Tibial nerve (tissue), 4 donors: ENCODE measurements at places on chromosomes 5 and 9. TPM values are rescaled to one million over a fixed set of nuclear protein-coding genes. Genes with fewer than 3 reads are reported as not detected.

DNA sequence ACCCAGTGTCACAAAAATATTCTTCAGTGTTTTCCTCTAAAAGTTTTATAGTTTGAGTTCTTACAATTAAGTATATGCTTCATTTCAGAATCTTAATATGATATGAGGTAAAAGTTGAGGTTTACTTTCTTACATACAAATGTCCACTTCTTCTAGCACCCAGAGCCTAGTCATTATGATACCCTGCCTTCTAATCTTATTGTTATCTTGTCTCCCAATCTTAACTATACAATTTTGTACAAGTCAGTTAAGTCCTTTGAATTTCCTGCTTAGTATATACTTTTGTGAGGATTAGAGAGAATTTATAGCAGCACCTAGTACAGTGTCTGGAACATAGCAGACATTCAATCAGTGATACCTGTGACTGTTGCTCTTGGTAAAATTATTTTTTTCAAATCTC, 29.3 kb downstream of the RAD50 start:
- no peaks in the 10 kb centered on the region for H3K4me1 ChIP-seq
- DNase-seq = no peak
- H3K27ac ChIP-seq = no peak overlapping the region
- no peaks in the 10 kb centered on the region for H3K27me3 ChIP-seq

DNA sequence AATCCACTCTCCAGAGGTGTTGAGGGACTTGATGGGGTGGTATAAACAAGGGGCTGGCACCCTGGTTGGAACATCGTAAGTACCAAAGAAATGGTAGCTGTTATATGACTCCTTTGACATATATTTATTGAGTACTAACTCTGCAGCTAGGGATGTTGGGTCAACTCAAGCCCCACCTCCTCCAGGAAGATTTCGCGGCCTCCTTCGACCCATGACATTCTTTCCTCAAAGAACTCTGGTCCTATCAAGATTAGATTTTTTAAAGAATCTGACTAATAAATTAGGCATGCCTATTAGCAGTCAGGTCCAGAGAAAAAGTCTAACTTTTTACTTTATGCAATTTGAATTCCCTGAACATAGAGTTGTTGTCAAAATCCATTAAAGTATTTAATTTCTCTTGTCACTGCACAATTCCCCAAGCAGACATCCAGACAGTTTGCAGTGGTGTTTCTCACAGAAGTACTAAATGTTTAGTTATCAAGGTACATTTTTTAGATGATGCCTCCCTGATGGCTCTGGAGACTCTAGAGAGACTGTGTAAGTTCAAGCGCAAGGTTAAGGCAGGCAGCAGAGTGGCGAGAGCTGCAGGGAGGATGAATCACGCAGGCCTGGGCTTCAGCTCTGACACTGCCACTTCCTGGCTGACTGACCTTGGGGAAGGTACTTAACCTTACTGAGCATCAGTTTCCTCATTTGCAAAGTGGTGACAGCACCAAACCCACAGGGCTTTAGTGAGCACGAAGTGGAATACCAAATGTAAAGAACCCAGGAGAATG, 209.6 kb downstream of the TTLL11 start:
- H3K36me3 ChIP-seq = no peaks in the 10 kb centered on the region
- peak overlapping the region; percentile 8 for H3K4me3 ChIP-seq

The LCN15 gene
- not detected for total RNA-seq

- no peak for DNase-seq
- no peaks in the 10 kb centered on the region for H3K36me3 ChIP-seq
- no peaks in the 10 kb centered on the region for H3K27me3 ChIP-seq
- peak within 1 kb of the TSS; percentile 59 for H3K4me3 ChIP-seq
These were observed at the start of gene TBC1D9B for GRCh38 chr5:179907556-179908324. TSS of gene TBC1D9B (minus strand) at chr5:179907897. CDS start at chr5:179907821, 76 bp downstream.

- no peak overlapping the region for H3K27ac ChIP-seq
- no peaks in the 10 kb centered on the region for H3K27me3 ChIP-seq
- no peak for DNase-seq
- no peaks in the 10 kb centered on the region for H3K36me3 ChIP-seq
- H3K4me1 ChIP-seq = no peaks in the 10 kb centered on the region
These were observed 422.2 kb downstream of the NR2F1-AS1 start for GRCh38 chr5:93158841-93159240.
